Brain microvascular endothelial cell (primary cell): ENCODE measurements at places on chromosomes 7 and 10.

GRCh38 chr7:33796538-33796937, 108.8 kb upstream of the BMPER start:
- DNase-seq = no peak

DNA sequence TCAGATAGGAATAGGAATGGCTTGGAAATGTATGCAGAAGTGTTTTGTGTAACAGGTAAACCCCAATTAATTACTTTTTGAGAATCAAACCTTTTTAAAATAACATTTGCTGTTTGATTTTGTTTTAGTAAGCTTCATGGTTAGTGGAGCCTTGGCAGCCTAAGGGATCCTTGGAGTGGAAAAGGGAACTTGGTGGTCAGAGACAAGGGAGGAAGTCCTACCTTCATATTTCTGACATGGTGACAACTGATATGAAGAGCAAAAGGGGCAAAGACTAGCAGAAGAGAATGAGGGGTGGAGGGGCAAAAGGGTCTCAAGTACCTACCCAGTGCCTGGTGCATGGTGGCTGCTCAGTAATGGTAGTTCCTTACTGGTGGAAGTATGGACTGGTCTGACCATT, 32.3 kb downstream of the AHCYL2 start:
- DNase-seq = no peak

DNA sequence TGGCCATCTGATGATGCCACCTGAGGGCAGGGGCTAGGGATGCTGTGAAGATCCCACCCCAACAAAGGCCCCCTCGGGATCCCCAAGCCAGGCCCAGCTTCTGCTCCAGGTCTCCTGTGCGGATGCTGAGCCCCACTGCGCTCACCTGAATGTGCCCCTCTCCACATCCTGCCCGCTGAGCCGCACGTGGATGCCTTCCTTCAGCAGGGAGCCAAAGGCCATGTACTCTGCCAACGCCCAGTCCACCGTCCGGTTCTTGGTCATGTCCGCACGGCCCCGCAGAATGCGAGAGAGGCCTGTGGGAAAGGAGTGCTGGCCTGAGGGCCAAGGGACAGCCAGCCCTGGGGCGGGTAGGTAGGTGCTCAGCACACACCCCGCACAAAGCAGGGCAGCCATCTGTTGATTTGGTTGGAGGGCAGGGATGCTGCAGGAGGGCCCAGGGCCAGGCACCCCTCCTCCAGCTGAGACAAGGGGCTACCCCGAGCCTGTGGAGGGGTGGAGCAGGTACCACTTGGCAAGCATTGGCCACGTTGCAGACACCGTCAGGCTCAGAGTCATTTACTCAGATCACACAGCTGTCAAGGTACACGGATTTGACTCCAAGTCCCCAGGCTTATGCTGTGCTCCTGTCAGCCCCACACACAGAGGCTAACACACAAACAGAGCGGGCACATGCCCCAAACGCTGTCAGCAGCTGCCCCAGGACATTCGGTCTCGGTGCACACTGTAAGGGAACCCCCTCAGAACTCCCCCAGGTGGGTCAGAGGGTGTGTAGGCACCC, 19.2 kb downstream of the OGDHL start:
- no peak for DNase-seq

- peak; percentile 39 for DNase-seq
These were observed 3.6 kb downstream of the FIGNL1 start for GRCh38 chr7:50446542-50446960.

DNA sequence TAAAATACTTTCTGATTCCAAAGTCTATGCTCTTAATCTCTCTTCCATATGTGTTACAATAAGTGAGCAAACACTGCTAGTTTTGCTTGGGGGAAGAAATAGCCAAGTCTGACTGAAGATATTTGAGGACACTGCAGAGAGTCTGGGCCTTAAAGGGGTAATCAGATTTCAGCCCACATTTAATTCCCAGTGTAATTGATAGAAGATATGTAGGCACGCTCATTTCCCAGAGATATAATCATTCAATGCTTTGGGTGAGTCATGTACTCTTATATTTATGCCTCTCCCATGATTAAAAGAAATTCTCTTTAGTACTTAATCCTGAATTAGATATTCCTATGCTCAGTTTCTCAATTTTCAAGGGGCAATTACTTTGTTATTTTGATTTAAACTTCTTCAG, 178.1 kb upstream of the POM121L12 start:
- no peak for DNase-seq

DNA sequence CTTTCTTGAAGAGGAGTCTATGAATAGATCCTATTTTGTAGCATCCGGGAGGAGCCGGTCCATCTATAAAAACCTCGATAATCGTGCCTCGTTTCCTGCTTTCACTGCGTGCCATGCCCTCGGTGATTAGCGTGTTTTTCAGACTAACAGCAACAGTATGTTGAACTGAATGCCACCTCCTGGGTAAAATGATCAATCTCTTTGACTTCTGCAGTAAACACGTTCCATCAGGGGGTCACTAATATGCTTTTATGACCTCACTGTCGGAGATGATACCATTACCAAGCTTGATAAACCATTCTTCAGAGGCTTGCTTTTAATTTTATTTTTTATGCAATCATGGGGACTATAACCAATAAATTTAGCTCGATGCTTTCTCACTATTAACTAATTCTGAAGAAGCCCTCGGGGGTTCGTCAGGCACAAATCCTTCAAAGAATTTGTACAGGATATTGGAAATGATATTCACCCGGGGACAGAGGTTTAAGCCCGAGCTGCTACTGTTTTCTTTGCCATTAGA, 228.3 kb downstream of the ADARB2 start:
- no peak for DNase-seq

- no peak for DNase-seq
These were observed 57.2 kb downstream of the CALML3 start for GRCh38 chr10:5581670-5582566.

DNA sequence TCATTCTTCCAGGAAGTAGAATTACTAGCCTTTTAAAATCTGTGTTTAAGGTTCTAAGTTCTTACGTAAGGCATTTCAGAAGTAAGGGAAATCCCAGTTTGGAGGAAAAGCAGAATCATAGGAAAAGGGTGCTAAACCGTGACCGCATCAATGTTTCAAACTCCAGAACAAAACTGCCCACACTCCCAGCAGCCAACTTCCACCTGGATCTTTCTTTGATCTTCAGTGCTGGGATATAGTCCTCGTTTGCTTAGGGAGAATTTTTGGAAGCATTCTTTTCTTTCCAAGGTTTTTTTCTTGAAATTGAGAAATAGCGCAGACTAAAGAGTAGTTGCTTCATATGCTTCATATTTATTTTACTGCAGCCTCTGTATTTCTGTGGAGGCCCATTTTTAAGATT, 8.9 kb downstream of the PROSER2 start:
- DNase-seq = no peak

DNA sequence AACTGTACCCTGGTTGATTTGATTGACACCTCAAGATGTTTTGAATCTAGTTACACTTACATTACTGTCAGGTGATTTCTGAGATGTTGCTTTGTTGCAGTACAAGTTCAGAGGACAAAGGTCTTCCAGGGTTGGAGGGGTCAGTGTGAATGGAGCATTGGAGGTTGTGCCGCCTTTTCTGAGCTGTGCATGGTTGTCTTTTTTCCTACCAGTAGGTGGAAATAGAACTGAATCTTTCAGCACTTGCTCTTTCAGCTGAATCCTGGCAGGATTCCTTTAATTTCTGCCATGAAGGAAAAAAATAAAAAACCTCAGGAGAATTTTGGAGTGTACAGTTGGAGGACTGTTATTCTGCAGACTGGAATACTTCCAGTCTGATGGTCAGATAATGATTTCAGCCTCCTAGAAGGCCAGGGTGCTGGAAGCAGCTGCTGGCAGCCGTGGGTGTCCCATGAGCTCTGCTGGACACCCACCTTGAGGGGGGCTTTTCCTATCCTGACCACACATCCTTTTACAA, 82.7 kb downstream of the PLCE1 start:
- DNase-seq = peak; percentile 29

DNA sequence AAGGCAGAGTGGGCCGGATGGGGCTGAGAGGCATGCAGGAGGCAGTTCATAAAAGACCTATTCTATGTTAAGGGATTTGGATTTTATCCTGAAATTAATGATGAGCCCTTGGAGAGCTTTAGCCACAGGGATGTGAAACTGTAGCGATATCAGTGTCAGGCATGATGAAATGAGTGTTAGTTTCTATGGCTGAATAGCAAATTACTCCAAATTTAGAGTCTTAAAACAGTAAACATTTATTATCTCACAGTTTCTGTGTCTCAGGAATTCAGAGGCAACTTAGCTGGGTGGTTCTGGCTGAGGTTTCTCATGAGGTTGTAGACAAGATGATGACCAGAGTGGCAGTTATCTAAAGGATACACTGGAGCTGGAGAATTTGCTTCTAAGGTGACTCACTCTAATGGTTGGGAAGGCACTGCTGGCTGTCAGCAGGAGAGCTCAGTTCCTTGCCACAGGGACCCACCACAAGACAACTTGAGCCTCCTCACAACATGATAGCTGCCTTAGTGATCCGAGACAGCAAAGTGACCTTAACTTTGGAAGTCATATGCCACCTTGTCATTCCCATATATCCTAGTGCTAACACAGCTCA, 36.7 kb upstream of the SFTPD start:
- no peak for DNase-seq

DNA sequence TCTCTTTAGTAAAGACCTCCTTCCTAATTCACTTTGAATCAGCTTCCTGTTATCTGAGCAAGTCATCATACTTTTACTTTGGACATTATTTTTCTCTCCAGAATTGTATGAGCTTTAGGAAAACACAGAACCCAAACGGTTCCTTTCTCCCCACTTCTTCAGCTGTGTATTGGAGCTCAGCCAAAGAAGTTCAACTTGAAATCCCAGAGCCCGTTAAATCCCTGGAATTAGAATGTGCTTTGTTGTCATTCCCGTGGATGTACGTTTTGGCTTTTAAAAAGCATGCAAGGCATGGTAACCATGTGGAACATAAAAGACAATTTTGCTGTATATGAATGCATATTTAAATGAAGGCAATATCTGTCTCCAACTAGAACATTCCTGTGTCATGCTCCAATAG, 46.6 kb downstream of the AGMO start:
- no peak for DNase-seq

DNA sequence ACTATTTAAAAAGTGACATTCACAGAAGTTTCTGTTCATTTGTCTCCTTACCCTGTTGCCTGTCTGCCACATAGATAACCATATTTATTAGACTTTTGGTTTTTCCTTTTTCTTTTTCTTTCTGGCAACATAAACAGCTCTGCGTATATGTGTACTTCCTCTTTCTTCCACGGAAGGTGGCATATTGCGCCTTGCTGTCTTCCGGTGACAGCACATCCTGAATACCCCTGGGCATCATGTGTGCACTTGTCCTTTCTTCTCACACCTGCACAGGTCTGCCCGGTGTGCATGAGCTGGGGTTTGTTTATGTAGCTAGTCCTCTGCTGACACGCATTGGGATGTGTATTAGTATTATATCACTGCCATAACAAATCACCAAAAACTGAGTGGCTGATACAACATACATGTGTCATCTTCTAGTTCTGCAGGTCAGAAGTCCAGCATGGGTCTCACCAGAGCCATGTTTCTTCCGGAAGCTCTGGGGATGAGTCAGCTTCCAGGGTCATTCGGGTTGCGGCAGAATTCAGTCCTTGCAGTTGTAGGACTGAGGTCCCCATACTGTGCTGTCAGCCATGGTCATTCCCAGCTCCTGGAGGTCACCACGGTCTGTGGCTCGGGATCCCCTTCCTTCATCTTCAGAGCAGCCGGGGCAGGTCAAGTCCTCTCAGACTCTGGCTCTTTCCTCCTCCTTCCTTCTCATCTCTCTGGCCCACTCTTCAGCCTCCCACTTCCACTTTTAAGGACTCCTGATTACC, 596.0 kb upstream of the FOXK1 start:
- DNase-seq = no peak

- DNase-seq = peak; percentile 75
These were observed at the start of gene ARHGAP12 for GRCh38 chr10:31928549-31929260. ARHGAP12 (minus strand) TSS chr10:31928831; CDS start chr10:31908855, 19,976 bp downstream.

- no peak for DNase-seq
These were observed 576.6 kb upstream of the SORCS1 start for GRCh38 chr10:107740962-107741690.

DNA sequence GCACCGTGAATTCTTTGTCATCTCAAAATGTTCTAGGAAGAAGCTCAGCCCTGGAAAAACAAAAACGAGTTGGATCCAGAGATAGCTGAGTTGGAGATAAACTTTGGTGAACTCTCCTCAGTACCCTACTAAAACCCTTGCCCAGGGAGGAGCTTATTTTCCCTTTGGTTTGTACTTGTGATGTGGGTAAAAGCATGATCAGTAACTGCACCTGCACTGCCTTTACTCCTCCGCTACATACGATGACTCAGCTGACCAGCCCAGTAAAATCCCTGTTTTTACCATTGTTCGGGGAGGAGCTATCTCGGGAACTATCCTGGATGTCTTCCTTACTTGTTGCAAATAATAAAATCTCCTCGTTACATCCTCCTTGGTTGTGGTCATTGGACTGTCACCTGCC, 359.3 kb downstream of the SH2D4B start:
- no peak for DNase-seq

GRCh38 chr10:132965411-132966057, 23.2 kb upstream of the CFAP46 start:
- no peak for DNase-seq

DNA sequence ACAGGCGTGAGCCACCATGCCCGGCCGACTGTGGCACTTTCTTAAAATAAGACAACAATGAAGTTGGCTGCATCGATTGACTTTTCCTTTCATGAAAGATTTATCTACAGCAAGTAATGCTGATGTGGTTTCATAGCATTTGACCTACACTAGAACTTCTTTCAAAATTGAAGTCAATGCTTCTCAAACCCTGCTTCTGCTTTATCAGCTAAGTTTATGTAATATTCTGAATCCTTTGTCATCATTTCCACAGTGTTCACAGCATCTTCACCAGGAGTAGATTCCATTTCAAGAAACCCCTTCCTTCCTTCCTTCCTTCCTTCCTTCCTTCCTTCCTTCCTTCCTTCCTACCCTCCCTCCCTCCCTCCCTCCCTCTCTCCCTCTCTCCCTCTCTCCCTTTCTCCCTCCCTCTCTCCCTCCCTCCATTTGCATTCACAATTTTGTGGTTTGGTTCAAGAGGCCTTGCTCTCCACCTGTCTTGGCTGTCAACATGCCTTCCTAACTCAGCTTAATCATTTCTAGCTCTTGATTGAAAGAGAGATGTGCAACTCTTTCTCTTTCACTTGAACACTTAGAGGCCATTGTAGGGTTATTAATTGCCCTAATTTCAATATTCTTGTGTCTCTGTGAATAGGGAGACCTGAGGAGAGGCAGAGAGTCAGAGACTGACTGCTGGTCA, 52.1 kb downstream of the HDAC9 start:
- DNase-seq = no peak

DNA sequence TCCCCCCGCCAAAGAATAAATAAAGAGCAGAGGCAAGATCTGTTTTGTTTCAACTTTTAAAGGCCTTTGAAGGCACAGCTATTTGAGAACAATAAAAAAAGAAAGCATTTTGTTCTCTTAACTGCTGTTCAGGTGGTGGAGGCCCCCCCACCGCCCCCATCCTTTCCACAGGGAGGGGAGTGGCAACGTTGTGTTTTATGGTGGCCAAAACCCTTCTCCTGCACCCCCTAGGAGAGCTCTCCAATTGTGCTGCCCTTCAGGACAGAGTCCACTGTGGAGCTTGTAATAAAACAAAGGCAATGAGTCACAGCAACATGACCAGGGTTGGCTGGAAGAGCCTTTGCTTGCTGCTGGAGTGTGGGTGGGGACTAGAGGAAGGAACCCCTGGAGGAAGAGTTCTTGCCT, 987.9 kb downstream of the KCNMA1 start:
- peak; percentile 46 for DNase-seq
